ENCODE measurements at places on chromosomes 3 and 15. TPM values are rescaled to one million over a fixed set of nuclear protein-coding genes. Genes with fewer than 3 reads are reported as not detected.

The AP3B2 gene
- polyA plus RNA-seq: 5.0 TPM

The NANOGP8 gene
- 0.05 TPM for polyA plus RNA-seq

The EOGT gene
- 43.3 TPM for polyA plus RNA-seq

The SNURF gene
- 8.9 TPM for polyA plus RNA-seq

The CSTA gene
- polyA plus RNA-seq: 292 TPM

The ANKUB1 gene
- polyA plus RNA-seq: not detected

The CCRL2 gene
- polyA plus RNA-seq: 19.1 TPM

The AGTR1 gene
- polyA plus RNA-seq: 2.1 TPM

DNA sequence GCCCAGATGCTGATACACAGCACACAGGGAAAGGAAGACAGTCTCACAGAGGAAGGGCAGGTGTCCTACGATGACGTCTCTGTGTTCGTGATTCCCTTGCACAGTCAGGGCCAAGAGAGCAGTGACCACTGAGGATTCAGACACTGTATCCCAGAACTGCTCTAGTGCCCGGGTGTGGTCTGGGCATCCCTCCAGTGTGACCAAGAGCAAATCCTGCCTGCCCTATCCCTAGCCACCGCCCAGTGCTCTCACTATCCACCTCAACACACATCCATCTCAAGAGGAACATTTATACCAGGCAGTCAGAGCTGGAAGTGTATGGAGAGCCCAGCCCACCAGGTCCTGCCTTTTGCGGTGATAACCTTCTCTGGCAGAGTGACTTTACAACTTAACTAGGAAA, 4.1 kb downstream of the PPM1M start:
- peak overlapping the region; percentile 54 for H3K27ac ChIP-seq
- DNase-seq: no peak
- no peak overlapping the region for H3K4me3 ChIP-seq
- peaks cover 26% of the 10 kb centered on the region for H3K4me1 ChIP-seq

- H3K27ac ChIP-seq: no peak overlapping the region
- no peak overlapping the region for H3K4me3 ChIP-seq
- H3K36me3 ChIP-seq: no peaks in the 10 kb centered on the region
- no peak for DNase-seq
- no peaks in the 10 kb centered on the region for H3K4me1 ChIP-seq
Observed at GRCh38 chr3:123802007-123802625, 82.0 kb downstream of the MYLK start.

GRCh38 chr15:44082558-44083157, 112.4 kb downstream of the FRMD5 start:
- H3K27me3 ChIP-seq: no peaks in the 10 kb centered on the region
- no peaks in the 10 kb centered on the region for H3K36me3 ChIP-seq
- no peak for DNase-seq
- no peak overlapping the region for H3K27ac ChIP-seq
- no peaks in the 10 kb centered on the region for H3K4me1 ChIP-seq
- no peak overlapping the region for H3K4me3 ChIP-seq

DNA sequence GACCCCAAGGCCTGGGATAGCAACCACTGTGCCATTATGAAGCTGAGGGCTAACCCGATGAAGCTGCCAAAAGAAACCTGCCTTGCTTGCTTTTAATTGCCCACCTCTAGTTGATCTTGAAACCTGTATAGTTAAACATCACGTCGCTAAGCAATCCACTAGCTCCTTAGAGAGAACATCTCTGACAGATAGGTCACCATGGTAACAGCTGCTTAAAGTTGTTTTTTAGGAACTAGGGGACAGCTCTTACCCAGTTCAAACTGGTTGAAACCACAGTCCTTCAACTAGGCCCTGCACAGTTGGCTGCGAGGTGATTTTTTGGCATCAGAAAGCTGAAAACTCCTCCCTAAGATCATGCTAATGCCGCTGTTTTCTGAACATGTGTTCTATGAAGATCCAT, 135.7 kb downstream of the EBLN2 start:
- no peak overlapping the region for H3K27ac ChIP-seq
- no peak overlapping the region for H3K4me3 ChIP-seq
- DNase-seq: no peak
- no peaks in the 10 kb centered on the region for H3K4me1 ChIP-seq

DNA sequence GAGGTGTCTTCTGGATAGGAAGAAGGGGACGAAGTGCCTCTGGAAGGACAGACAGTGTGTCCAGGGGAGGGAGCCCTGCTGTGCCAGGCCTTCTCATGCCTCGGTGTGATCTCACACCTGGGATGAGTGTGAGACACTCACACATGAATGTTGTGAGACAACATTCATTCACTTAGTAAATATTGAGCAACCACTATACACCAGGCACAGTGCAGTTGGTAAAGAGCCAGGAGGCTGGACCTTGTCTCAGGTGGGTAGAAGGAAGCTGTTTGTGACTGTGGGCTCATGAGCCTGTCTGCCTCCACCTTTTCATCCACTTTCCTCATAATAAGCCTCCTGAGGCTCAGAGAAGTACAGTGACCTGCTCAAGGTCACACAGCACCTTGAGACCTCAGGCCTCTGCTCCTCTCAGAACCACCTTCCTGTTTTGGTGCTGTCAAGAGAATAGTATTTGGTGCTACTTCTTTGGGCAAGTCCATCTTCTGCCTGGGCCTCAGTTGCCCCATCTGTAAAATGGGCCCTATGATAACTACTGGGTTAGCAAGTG, 20.9 kb downstream of the SLC6A6 start:
- H3K27ac ChIP-seq: peak overlapping the region; percentile 2
- DNase-seq: no peak
- H3K27me3 ChIP-seq: no peaks in the 10 kb centered on the region
- H3K4me1 ChIP-seq: peaks cover 51% of the 10 kb centered on the region
- H3K36me3 ChIP-seq: peaks cover 19% of the 10 kb centered on the region

DNA sequence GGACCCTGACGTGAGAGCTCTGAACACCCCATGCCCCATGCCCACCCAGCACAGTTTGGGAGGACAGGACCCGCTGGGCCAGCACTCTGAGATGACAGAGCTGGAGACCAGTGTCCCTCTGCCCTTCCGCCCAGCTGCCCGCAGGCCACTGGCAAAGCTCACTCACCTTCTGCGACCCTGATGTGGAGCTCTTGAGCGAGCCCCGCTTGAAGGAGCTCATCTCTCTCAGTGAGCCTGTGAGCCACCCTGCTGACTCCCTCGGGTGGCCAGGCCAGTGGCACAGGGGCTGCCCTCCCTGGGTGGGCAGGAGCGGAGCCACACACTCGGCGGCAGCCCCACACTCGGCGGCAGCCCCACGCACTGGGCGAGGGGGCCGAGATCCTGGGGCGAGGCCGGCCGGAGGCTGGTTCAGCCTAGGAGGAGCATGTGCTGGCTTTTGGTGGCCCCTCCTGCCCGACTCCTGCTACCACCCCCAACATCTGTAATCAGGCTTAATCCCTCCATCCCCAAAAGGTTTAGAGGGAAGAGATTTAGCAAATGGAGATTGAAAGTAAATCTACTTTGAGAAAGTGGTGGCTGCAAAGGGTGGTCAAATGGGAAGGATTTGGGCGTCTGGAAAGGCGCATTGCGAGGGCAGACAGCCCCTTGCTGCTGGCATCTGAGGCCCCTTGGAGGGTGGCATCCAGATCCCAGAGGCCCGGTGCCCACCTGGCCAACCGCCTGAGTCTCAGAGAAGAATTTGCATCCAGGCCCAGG, 59.4 kb upstream of the TRPM1 start:
- H3K36me3 ChIP-seq: no peaks in the 10 kb centered on the region
- DNase-seq: no peak
- peaks cover 4% of the 10 kb centered on the region for H3K27me3 ChIP-seq
- no peak overlapping the region for H3K27ac ChIP-seq
- no peak overlapping the region for H3K4me3 ChIP-seq
- H3K4me1 ChIP-seq: peaks cover 24% of the 10 kb centered on the region

- DNase-seq: no peak
- H3K4me3 ChIP-seq: no peak overlapping the region
- H3K36me3 ChIP-seq: no peaks in the 10 kb centered on the region
- H3K4me1 ChIP-seq: peaks cover 23% of the 10 kb centered on the region
- H3K27me3 ChIP-seq: no peaks in the 10 kb centered on the region
Observed at GRCh38 chr3:43055806-43056770, 49.8 kb downstream of the POMGNT2 start.

DNA sequence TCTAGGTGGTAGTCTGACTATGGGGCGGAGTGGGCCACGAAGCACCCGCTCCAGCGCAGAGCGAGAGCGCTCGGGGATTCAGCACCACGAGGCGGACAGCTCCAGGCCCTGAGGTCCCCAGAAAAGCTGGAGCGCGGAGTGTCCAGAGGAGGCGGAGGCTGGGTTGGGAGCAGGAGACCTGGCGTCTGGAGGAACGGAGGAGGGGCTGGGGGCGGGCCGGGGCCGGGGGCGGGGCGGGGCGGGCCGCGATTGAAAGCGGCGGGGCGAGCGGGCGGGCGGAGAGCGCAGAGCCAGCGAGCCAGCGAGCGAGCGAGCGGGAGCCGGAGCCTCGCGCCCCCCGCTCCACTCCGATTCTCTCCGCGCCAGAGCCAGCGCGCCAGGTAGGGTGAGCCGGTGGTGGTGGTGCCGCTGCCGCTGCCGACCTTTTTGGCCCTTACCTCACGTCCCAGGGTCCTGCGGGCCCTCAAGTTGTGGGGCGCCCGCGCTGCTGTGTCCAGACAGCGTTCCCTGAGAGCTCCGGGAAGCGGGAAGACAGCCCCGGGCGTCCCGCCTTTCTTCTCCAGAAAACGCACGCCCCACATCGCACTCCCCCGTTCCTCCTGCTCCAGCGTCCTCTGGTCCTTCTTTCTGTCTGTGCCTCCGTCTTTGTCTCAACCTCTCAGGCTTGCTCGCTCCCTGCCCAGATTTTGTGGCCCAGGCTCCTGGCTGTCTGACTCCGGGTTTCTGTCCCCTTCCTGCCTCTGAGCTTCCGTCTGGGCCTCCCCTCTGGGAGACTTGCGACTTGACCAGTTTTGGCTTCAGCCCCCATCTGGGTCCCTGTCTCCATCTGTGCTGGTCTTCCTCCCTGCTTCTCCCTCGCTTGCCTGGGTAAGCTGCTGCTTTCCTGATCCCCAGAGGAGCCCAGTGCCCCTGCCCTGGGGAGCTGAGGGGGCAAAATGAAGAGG, at the start of gene GRM2:
Gene GRM2, plus strand, starts transcription at position 281 of the 944 bp plus-strand sequence. CDS start 1,916 bp downstream, outside the sequence.
- H3K27me3 ChIP-seq: peaks cover 21% of the 10 kb centered on the region
- H3K27ac ChIP-seq: no peak within 1 kb of the TSS
- peaks cover 3% of the 10 kb centered on the region for H3K36me3 ChIP-seq

- DNase-seq: no peak
- no peaks in the 10 kb centered on the region for H3K4me1 ChIP-seq
- H3K4me3 ChIP-seq: no peak overlapping the region
- no peak overlapping the region for H3K27ac ChIP-seq
- H3K36me3 ChIP-seq: no peaks in the 10 kb centered on the region
Observed at GRCh38 chr3:142275856-142276255, 50.5 kb upstream of the GK5 start.

GRCh38 chr3:103137830-103138229, 703.0 kb downstream of the ZPLD1 start:
- no peak for DNase-seq
- no peak overlapping the region for H3K27ac ChIP-seq
- H3K4me1 ChIP-seq: no peaks in the 10 kb centered on the region
- no peaks in the 10 kb centered on the region for H3K36me3 ChIP-seq
- no peaks in the 10 kb centered on the region for H3K27me3 ChIP-seq

GRCh38 chr3:81871358-81872155, 110.1 kb upstream of the GBE1 start:
- H3K36me3 ChIP-seq: no peaks in the 10 kb centered on the region
- no peaks in the 10 kb centered on the region for H3K4me1 ChIP-seq
- H3K27me3 ChIP-seq: no peaks in the 10 kb centered on the region
- no peak overlapping the region for H3K27ac ChIP-seq
- DNase-seq: peak; percentile 15
- no peak overlapping the region for H3K4me3 ChIP-seq

- H3K4me1 ChIP-seq: no peaks in the 10 kb centered on the region
- H3K27me3 ChIP-seq: peaks cover 4% of the 10 kb centered on the region
- no peaks in the 10 kb centered on the region for H3K36me3 ChIP-seq
- DNase-seq: no peak
- no peak overlapping the region for H3K4me3 ChIP-seq
- no peak overlapping the region for H3K27ac ChIP-seq
Observed at GRCh38 chr3:58633157-58633865, 33.3 kb downstream of the FAM3D start.

DNA sequence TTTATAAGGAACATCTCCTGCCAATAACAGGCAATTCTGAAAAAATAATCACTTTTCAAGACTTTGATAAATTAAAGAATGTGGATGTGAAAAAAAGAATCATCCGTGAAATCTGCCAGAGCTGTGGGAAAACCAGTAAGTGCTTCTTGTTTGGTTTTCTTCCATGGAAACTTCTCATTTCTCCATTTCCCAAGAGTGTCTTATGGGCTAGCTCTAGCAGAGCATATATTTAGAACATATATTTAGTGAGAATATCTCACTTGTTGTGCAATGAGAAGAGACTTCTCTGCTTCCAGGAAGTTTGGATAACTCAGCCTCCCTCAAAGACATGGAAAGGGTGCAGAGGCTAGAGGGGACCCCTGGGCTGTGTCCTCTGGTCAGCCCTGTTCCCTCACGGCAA, 49.9 kb downstream of the COL6A5 start:
- H3K4me1 ChIP-seq: no peaks in the 10 kb centered on the region

DNA sequence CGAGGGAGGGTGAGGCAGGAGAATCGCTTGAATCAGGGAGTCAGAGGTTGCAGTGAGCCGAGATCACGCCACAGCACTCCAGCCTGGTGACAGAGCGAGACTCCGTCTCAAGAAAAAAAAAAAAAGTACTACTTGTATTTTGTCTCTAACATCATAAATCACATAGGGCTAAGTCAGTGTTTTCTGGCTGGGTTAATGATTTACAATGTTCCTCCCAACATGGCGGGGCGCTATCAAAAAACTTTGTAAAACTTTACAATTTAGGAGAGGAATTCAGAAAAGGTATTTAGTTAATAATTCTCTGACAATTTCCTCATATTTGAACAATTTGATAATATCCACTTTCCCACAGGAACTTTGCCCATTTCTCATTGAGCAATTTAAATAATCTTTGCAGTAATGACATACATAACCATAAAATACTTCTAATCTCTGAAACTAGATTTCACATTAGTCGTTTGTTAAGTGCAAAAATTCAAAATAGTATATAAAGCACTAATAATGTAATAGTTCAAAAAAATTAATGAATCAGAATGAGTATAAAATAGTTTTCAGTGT, 26.6 kb upstream of the B3GNT5 start:
- H3K27ac ChIP-seq: no peak overlapping the region
- DNase-seq: no peak
- no peaks in the 10 kb centered on the region for H3K36me3 ChIP-seq
- H3K4me3 ChIP-seq: no peak overlapping the region

DNA sequence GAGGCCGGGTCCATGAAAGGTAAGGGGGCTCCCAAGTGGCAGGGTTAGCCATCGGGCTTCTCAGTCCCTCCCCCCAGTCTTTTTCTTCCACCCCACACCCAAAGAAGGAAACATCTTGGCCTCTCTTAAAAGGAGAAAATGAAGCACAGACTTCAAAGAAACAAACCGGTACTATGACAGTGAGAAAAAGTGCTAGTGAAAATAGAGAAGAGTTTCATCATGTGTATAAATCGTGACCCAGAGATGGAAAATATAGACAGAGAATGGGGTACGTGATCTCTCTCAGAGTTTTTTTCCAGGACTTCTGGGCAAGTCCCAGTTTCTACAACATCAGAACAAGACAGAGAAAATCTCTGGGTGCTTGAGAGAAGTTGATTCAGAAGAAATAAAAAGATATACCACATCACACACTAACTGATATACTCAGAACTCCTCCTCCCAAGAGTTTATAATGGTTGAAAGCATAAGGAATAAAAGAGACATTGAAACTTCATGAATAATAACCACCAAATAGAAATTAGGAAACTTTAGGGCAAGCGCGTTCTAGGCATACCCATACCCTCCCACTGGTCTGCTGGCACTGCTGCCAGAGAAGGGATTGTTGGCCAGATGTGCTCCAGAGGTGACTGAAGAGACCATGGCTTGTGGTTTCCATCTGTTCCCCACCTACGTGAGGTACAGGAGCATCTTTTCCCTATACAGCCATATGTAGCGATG, 318.9 kb upstream of the CHRM5 start:
- no peak overlapping the region for H3K27ac ChIP-seq
- H3K27me3 ChIP-seq: no peaks in the 10 kb centered on the region
- H3K4me3 ChIP-seq: no peak overlapping the region
- H3K36me3 ChIP-seq: no peaks in the 10 kb centered on the region
- no peak for DNase-seq
- no peaks in the 10 kb centered on the region for H3K4me1 ChIP-seq

All from thymus (tissue), 14 donors.